ENCODE measurements at places on chromosomes 5 and 9.

- no peak for DNase-seq
Observed at GRCh38 chr9:81844131-81844567, 84.1 kb upstream of the SPATA31D4 start.

DNA sequence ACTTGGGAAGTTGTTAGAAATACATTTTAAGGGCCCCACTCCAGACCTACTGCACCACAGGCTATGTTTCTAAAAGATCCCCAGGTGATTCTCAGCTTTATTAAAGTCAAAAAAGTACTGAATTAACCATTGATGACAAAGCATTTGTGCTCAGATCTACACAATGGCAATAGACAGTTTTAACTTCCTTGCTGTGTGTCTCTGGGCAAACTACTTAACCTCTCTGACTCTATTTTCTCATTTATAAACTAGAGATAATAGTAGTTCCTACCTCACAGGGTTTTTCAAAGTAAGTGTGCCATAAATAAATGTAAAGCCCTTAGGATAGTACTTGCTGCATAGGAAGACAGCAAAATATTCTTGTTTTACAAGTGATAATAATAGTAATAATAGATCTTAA lies 66.3 kb downstream of the LIX1 start:
- DNase-seq: no peak

DNA sequence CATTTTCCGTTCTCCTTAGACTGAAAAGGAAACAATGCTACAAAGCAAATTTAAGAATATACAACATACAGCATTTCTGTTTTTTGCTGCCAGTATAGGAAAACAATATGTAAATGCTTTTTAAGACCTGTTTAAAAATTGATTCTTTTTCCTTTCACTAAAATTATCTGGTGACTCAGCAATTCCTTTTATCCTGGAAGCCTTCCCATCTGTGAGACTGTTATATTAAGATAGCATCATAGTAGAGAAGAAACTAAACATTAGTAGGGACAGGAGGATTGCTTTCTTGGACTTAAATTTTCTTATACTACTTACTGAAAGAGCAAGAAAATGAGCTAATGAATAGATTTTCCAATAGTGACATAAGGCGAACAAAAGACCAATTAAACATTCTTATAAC lies 30.0 kb upstream of the GPR21 start:
- DNase-seq: peak; percentile 53

DNA sequence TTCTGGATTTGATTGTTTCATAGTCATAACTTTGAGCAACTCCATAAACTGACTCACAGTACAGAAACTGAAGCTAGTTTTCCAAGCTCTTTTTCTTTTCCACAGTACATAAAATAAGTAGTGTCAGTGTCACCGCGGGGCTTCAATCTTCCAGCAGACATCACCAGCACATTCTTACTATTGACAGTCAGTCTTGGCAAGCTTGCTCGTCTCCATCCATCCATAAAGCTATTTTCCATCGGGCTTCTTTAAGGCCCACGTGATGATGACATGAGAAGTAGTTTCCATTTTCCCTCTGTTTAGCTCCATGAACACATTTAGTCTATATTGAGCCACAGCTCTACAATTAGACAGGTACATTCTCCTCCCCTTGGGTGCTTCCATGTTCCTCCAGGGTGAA lies 443.4 kb downstream of the KDM4C start:
- DNase-seq: no peak

GRCh38 chr9:87695523-87695922 lies 30.4 kb upstream of the CTSL start:
- DNase-seq: no peak

GRCh38 chr5:158212237-158212636 lies 353.3 kb upstream of the CLINT1 start:
- no peak for DNase-seq

DNA sequence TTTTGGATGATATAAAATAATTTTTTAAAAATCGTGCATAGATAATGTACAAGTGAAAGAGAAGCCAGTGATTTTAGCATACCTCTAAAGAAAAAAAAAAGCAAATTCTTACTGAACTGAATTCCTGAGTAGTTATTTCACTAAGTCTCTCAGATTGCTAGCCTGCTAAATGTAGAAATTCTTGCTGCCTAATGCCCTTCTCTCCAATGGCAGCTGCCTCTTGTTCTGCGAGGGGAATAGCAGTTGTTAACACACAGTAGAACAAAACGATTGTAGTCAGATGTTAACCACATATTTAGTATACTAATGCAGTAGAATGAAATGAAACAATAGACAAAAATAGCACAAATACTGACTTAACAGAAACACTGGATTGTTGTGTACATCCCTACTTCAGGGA lies 26.8 kb downstream of the SMAD5 start:
- DNase-seq: no peak

- peak; percentile 40 for DNase-seq
Observed at GRCh38 chr5:151686674-151687407, at the start of gene SPARC. SPARC (minus strand) TSS chr5:151686915; CDS start chr5:151676188, 10,727 bp downstream.

DNA sequence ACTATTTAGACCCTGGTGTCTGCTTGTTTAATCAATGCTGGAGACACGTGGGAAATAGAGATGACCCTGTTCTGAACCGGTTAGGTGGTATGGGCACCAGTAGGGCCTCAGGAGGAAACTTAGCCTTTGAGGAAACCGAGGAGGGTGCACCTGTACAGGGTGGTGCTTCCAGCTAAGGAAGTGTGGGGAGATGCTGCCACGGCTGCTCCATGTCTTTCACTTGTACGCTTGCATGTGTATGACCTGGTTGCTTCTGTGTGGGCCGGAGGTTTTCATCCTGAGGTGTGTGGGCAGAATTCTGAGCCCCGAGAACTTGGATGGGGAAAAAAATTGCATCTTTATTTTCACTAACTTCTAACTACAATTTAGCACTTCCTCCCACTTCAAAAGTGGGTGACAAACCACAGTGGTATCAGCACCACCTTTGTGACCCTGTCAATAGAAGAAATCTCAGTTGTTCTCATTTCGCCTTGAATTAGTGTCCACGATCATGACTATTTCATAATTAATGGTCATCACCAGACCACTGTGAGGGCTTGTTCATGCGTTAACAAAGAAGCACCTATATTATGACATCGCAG lies 99.8 kb upstream of the SPATA31C2 start:
- DNase-seq: no peak

GRCh38 chr5:4013106-4013898 lies 417.7 kb downstream of the IRX1 start:
- DNase-seq: peak; percentile 24

DNA sequence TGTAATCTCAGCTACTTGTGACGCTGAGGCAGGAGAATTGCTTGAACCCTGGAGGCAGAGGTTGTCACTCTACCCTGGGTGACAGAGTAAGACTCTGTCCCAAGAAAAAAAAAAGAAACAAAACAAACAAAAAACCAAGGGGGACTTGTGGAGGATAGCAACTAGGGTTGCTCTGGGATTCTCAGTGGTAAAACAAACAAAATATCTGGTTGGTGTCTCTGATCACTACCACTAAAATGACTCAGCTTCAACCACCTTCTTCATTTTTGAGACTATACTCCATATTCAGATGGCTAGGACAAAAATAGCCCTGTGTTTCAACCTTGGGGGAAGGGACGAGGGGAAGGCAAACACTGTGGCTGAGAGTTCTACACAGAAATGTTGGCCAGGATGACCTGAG lies 110.3 kb downstream of the ARRDC3 start:
- no peak for DNase-seq

DNA sequence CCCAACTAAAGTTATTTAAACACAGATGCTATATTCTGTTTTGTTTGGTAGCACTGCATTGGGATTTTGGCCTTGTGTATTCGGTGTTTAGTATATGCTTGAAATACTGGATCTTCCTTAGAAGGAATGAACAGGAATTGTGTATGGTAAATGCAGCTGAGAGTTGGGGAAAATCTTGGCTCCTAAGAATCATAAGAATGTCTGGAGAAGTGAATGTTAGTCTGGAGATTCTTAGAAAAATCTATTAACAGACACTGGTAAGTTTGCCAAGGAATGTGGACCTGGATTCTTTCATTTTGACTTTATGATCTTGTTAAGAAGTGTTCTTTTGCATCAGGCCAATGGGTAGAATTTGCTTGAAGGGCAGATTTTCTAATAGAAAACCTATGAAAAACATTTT lies 38.9 kb downstream of the SNX30 start:
- DNase-seq: no peak

DNA sequence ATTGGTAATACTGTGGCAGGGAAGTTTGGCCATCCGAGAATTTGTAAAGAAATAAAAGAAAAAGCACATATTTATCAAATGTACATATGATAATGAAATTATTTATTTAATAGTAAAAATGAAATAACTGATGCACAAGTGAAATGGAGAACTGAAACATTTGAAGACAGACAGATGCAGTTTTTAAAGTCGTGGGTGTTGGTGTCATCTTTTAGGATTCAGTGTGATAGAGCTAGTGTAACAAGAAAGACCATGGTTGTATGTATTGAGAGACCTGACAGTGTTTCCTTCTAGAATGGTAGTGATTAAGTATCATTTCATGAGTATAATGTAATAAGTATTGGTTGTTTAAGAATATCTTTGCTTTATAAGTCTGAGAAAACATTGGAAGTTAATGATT lies 2.4 kb downstream of the SEC61B start:
- no peak for DNase-seq

DNA sequence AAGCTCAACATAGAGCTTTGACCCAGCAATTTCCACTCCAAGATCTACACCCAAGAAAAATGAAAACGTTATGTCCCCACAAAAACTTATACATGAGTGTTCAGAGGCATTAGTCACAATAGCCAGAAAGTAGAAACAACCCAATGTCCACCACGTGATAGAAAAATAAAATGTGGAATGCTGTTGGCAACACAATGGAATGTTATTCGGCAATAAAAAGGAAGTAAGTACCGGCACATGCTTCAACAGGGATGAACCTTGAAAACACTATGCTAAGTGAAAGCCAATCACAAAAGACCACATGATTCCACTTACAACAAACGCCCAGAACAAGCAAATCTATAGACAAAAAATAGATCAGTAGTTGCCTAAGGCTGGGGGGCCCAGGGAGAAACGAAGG lies 6.0 kb downstream of the UBQLN1 start:
- no peak for DNase-seq

- DNase-seq: no peak
Observed at GRCh38 chr5:57157131-57157530, 16.7 kb upstream of the GPBP1 start.

GRCh38 chr9:114676901-114677300 lies 5.1 kb downstream of the TEX48 start:
- DNase-seq: peak; percentile 53

DNA sequence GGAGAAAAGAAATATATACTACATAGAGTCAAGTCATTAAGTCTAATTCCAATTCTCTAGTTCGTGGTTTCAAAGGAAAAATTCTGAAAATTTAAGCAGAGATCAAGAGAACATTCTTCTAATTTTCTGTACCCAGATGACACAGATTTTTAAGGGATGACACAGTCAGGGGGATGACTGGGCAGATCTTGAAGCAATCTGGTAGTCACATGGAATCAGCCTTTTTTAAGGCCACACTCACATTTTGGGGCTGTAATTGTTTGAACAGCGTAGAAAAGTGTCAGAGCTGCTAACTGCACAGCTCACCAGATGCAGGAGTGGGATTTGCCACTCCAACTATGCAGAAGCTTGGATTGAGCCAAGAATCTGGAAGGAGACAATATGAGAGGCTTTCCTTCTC lies 20.4 kb downstream of the PDE4D start:
- no peak for DNase-seq

GRCh38 chr9:94480205-94480604 lies 74.7 kb upstream of the PCAT7 start:
- no peak for DNase-seq

DNA sequence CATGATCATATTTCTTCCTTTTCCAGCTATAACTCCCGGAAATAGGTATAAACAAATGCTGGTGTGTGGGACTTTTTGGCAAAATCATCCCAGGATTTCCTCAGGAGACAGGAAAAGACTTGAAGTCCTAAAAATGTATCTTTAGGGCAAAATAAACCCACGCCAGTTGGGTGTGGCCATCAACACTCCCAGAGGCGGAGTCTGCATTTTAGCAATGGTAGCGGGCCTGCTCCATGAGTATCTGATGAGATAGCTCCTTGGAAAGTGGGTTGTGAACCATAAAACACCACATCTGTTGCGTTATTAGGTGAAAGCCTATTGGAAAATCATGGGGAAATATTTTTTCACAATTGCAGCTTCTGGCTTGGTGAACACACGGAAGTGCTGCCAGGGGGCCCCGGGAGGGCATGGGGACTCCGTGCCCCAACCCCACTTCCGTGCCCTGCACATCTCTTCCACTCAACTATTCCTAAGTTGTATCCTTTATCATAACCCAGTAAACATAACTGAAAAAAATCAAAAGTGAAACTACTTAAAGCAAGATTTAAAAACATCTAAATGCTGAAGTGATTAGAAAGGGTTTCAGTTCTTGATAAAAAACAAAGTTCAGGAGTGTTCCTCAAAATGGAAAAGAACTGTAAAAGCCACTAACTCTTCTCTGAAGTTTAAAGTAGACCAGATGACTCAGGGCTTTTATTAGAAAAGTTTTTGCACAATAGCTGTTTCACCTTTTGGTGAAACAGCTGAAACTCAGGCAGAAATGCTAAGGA lies 111.2 kb downstream of the LRRC70 start:
- DNase-seq: peak; percentile 34

GRCh38 chr5:78755822-78756429 lies 107.4 kb upstream of the LHFPL2 start:
- no peak for DNase-seq

GRCh38 chr9:1355656-1356055 lies 305.5 kb downstream of the DMRT2 start:
- DNase-seq: no peak

DNA sequence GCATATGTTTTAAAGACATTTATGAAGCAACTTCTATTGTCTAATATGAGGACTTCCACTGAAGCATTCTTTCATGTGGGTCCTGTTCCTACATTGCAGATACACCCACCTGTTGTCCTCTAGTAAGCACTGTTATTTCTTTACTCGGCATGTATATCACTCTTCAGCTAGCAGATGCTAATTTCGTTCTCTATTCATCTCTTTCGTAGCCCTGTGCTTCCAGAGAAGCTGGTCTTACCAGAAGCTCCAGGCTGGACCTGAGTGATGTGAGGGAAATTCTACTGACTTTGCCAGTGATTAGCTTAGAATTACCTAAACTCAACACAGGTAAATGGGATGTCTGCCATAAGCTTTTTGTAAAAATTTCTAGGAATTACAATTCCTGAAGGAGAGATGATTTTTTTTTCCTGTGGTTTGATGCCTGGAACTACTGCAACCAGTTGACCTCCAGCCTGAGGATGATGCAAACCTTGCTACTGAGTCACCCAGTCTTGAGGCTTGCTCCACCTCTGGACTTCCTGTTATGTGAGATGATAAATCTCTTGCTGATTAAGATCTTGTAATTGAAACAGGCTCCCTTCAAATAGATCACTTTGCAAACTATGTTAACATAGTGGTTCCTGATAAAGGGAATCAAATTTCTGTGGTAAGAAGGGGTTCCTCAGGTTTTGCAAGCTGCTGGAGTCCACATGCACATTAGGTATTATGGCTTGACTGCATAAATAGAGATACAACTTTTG lies 52.2 kb upstream of the SPINK5 start:
- peak; percentile 39 for DNase-seq

GRCh38 chr9:78298046-78298765 lies 1.3 kb downstream of the PSAT1 start:
- DNase-seq: peak; percentile 50

- DNase-seq: no peak
Observed at GRCh38 chr9:95038666-95039065, 278.8 kb downstream of the FANCC start.

GRCh38 chr9:34520096-34520495 lies 2.7 kb downstream of the ENHO start:
- no peak for DNase-seq

- no peak for DNase-seq
Observed at GRCh38 chr9:98539954-98540353, 168.8 kb downstream of the GABBR2 start.
